ENCODE measurements at places on chromosomes 12 and 14.

DNA sequence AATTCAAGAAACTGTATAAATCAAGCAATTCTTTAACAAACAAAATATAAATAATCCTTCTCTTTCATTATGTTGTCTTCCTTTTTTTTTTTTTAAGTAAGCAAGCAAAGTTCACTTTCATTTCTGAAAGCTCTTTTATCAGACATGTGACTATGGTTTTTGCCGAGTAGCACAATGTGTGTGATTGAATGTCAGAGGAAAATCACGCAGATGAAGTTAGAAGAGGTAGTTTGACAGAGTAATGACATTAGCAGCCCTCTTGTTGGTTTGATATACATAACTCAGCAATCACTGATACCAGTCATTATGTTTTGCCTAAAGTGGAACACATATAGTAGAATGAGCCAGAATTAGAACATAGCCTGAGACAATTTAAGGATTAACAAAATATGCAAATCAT lies 19.0 kb downstream of the ALX1 start:
- no peak for DNase-seq

DNA sequence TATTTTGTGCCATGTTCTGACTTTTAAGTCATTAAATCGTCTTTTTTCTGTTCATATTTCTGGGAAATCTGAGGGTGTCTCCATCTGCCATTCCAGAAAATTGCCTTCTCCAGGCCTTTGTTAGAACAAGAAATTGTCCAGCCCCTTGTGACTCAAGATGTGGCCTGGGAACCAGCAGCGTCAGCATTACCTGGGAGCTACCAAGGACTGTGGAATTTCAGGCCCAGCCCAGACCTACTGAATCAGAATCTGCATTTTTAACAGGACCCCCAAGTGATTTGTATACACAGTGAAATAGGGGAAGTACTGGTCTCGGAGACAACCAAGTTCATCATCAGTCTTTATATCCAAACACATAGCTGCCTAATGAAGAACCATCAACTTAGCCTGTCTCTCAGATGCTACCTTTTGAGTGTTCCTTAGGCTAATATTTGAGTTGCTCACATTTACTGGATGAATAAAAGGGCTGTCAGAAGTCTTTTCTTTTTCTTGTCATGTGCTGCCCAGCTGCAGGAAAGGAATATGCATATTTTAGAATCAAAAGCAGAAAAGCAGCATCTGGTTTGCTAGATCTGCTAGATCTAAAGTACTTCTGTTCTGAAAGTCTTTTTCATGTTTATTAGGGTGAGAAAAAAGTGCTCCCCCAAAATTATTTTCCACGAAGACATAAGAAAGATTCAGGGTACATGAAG lies 21.2 kb downstream of the GPHB5 start:
- no peak for DNase-seq

DNA sequence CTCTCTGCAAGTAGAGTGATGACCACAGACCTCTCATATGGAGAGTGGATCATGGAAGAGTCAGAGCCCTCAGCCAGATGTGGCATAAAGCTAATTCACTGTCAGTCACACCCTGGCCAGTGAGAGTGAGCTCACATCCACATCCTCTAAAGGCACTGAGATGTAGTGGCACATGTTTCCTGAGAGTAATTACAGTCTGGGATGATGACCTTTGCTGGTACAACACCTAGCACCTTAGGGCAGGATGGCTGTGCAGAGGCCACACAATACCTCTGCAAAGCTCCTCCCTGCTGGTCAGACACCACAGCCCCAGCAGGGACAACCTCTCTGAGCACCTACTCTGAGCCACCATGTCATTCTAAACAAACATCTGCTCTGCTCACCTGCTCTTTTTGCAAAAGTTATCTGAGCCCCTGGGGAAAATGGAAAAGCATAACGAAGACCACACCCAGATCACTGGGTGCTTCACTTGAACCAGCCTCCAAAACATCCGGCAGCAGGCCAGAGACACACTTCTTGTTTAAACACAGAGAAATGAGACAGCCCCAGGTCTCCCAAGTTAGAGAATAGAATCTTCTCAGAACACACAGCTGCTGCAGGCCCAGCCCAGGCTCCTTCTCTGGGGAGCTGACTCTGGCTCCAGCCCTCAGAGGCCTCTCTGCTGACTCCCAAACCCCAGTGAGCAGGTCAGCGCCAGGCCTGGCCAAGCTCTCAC lies 30.3 kb downstream of the PITPNM2 start:
- no peak for DNase-seq

DNA sequence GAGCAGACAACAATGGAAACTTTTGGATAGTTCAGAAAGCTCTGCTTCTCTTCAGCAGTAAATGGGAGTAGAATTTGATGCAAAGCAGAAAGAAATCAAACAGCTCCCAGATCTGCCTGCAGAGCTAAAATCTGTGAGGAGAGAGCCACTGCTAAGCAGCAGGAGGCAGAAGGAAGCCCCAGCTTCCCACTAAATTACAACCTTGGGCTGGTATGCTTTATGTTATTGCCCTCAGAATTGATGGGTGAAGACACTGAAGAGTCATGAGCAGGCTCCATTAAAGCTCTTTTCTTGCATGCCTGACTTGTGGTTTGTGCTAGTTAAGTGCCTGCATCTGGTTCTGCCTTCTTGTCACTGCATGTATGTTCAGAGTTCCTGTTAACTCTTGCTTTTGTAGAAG lies 8.4 kb downstream of the ZC2HC1C start:
- DNase-seq = no peak

DNA sequence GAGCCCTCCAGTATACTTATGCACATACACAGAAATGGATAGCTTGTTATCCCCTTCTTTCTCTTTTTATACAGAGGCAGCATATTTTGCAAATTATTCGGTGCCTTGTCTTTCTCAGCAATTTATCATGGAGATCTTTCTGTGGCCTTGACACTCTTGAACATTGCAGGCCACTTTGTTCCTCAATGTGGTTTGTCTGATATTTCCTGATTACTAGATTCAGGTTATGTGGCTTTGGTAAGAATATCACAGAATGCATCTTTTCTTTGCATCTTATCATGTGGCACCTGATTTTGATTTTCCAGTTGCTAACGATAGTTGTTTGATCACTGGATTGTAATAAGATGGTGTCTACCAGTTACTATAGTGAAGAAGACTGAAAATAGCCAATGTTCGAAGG lies 7.1 kb upstream of the SNRPF start:
- no peak for DNase-seq

DNA sequence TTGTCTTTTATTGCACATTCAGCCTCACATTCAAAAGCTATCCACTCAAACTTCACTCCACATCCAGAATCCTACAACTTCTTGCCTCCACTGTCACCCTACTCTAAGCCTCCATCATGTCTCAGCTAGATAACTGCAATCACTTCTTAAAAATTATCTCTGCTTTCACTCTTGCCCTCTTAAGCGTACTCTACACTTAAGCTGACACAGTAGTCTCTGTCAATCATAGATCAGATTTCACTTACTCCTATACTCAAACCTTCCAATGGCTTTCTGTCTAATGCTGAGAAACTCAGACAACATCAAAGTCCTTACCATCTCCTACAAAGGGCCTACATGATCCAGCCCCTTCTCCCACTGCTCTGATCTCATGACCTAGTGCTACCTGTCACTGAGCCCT lies 304.1 kb downstream of the ITPR2 start:
- no peak for DNase-seq

DNA sequence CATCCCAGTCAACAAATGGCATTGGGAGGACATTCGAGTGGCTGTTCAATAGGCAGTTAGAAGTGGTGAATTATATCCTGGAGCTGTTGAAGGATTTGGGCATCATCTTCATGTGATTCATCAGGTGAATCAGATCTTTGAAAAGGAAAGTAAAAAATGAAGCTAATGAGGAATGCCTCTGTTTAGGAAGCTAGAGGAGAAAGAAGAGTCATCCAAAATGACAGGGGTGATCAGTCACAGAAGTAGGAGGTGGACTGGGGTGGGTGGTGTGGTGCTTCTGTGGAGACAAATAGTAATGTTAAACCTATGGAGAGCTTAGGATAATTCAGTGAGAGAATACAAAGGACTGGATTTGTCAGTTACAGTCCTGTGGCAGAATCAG lies 32.7 kb downstream of the DIP2B start:
- DNase-seq = no peak

GRCh38 chr14:61140872-61141271 lies 140.3 kb downstream of the TMEM30B start:
- DNase-seq = no peak

Measured in muscle of arm (tissue), 14 donors.